ENCODE measurements at places on chromosomes 5 and 9.

GRCh38 chr5:113117543-113118115, 141.0 kb downstream of the DCP2 start:
- no peak for DNase-seq

- DNase-seq = no peak
Measured at GRCh38 chr9:137007108-137007815, 10.9 kb upstream of the CLIC3 start.

GRCh38 chr5:5736007-5736406, 313.5 kb downstream of the ICE1 start:
- no peak for DNase-seq

DNA sequence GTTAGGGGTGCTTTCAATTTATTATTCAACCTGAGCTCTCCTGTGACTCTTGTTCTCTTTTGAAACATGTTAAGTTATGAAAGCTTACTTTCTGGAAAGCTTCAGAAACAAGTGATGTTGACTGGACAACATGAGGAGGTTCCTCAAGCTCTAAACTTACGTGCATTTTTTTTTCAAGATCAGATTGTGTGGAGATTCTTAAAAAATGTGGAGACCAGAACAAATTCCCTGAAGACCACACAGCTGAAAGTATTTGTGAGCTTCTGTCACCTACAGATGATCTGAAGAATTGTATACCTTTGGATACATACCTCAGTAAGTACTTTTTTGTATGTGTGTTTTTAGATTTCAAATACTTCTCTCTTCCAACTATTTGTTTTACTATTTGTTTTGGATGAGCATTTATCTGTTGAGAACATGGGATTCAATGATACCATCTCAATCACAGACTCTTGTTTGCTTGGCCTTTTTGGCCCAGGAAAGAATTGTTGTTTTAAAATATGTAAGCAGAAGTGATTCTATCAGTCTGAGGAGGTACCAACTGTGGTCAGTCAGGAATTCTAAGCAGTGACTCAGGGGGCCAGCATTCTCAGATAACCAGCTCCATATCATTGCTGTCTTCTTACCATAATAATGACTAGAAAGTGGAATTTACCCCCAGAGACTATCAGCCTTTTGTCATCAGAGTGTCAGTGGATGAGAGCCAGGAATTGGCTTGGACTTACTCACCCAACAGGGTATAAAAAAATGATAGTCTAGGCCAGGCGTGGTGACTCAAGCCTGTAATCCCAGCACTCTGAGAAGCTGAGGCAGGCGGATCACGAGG, 34.4 kb upstream of the GLIPR2 start:
- DNase-seq = no peak

DNA sequence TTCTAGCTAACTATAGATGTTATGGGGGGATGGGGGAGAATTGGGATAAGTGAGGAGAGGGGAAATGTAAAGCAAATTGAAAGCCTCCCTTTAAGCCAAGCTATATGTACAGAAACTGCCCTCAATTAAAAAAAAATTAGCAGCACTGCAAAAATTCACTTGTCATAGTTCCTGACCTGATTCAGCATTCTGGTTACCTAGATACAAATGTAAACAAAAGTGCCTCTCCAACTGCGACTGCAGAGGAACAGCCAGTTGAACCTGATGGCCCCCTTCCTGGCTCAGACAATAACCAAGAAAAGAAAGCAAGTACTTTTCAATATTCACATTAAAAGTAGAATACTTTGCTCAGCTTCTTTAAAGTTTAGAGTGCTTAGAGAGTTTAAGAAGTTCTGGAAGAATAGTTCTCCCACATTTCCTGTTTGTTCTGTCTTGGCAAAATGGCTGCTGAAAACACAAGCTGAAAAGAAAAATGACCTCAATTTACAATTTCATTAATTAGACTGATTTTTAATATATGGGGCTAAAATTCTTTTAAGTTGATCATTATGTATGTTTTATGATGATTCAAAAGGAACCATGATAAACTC, 1.5 kb downstream of the FAM81B start:
- DNase-seq = no peak

GRCh38 chr5:88116396-88116795, 152.2 kb downstream of the TMEM161B start:
- DNase-seq = no peak

DNA sequence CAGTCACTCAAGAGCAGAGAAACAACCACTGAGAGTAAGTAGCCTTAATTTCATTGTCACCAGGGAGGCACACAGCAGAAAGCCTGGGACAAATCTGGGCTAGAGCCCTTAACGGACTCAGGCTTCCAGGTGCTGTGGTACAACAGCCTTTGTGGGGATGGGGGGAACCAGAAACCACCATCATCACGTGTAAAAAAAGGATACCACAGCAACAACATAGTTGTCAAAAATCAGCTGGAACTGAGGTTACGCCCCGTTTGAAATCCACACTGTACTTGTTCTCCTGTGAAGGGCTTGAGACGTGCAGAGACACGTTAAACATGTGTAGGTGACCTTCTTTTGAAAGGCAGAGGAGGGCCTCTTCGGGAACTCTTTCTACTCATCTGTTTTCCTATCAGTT, 16.6 kb upstream of the PLPP1 start:
- DNase-seq = no peak

DNA sequence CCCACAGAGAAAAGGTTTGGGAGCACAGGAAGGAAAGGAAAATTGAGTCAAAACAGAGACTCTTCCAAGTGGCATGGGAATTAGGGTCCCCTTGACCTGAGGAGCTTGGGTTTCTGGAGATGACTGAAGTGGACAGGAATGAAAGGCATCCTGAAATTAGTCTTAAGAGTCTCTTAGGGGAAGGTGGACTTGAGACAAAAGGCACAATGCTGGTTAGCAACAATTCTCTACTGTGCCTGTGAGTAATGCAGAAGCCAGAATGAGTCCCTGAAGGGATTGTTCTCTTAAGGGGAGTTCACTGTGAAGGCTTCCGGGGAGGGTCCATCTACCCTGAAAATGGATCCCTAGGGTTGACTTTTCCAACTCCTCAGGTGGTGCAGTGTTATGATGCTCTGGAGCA, 58.4 kb upstream of the FOXE1 start:
- no peak for DNase-seq

GRCh38 chr9:20651939-20652338, 29.6 kb upstream of the MLLT3 start:
- DNase-seq = no peak

DNA sequence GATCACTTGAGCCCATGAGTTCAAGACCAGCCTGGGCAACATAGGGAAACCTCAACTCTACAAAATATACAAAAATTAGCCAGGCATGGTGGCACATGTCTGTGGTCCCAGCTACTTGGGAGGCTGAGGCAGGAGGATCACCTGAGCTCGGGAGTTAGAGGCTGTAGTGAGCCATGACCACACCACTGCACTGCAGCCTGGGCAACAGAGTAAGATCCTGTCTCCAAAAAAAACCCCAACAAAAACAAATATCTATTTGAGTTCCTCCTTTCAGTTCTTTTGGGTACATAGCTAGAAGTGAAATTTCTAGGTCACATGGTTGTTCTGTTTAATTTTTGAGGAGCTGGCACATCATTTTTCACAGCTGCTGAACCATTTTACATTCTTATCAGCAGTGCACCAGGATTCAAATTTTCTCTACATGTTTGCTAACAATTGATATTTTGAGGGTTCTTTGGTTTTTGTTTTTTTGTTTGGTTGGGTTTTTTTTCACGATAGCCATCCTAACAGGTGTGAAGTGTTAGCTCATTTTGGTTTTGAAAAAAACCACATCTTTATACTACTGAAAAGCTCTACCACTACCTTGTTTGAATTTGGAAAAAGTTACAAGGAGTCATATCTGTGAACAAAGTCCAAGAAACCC, 176.9 kb upstream of the SLC12A2 start:
- DNase-seq = no peak
